Vagina (tissue), 2 donors: ENCODE measurements at places on chromosomes 6 and 20. TPM values are rescaled to one million over a fixed set of nuclear protein-coding genes. Genes with fewer than 3 reads are reported as not detected.

DNA sequence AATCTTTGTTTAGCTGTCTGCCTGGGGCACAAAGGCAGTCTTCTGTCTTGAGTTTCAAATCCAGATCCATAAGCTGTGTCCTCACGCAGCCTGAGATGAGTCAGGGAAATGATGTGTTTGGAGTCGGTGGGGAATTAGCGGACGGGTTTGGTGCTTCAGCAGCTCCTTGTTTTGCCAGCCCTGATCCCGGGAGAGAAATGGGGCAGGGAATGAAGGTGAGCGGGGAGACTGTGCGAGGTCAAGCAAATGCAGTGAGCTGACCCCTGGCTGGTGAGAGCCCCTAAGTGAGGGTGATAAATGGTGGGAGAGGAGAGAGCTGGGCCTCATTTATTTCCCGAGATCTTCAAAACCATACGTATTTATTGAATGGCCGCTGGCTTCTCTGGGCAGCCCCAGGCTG is 21.6 kb downstream of the DUSP22 start:
- no peak for DNase-seq

DNA sequence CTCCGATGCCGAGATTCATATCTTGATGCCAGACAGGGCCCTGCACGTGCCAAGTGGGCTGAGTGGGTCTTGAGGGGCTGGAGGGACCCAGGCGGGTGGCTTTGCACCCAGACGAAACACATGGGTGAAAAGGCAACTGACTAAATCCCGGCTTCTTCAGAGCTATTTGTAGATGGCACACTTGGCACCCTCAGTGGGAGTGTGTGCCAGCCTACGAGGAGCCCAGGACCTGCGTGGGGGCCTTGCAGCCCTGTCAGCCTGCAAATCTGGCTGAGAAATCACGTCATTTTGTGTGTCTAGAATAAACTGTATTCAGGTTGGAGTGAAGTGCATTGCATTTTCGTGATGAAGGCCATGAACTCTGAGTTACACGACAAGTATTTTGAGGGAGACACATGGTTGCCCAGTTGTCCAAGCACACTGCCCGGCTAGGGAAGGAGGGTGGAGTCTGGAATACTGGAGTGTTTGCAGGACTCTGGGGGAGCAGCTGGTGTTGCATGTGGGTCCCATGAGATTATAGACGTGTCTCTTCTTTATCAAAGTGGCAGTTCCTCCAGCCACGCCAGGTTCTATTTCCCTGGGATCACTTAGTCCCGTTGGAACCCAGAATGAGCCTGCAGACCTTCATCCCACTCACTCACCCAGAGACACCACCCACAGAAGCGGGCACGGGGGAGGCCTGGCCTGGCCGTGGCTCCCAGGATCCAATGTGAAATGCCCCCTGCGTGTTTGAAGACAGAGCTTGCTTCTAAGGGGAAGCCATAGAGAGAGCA is 60.2 kb downstream of the DLL1 start:
- no peak for DNase-seq

The XKR7 gene
- not detected for total RNA-seq

GRCh38 chr20:61146023-61146422 is 106.0 kb upstream of the CDH4 start:
- DNase-seq, result no peak

The NOX3 gene
- total RNA-seq, result not detected

The MOG gene
- not detected for total RNA-seq

- DNase-seq, result peak; percentile 76
These were observed 228.8 kb downstream of the SYNDIG1 start for GRCh38 chr20:24698189-24698588.

DNA sequence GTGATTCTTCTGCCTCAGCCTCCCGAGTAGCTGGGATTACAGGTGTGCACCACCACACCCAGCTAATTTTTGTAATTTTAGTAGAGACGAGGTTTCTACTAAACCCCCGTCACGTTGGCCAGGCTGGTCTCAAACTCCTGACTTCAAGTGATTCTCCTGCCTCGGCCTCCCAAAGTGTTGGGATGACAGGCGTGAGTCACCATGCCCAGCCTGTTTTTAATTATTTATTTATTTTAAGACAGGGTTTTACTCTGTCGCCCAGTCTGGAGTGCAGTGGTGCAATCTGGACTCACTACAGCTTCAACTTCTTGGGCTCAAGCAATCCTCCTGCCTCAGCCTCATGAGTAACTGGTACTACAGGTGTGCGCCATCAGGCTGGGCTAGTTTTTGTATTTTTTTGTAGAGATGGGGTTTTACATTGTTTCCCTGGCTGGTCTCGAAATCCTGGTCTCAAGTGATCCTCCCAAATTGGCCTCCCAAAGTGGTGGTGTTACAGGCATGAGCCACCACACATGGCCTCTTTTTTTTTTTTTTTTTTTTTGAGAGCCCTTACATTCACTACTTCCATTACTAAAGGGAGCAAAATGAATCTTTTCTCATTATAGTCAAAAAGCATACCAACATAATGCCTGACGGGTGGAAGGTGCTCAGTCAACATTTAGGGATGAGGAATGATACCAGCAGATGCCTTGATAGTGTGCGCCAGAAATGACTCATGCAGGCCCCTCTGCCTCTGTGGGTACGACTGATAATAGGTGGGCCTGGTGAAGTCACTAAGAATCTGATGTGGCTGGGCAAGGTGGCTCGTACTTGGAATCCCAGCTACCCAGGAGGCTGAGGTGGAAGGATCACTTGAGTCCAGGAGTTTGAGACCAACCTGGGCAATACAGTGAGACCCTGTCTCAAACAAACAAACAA is 17.8 kb upstream of the RALGAPB start:
- no peak for DNase-seq

GRCh38 chr6:150491131-150491810 is 108.4 kb upstream of the PLEKHG1 start:
- no peak for DNase-seq

DNA sequence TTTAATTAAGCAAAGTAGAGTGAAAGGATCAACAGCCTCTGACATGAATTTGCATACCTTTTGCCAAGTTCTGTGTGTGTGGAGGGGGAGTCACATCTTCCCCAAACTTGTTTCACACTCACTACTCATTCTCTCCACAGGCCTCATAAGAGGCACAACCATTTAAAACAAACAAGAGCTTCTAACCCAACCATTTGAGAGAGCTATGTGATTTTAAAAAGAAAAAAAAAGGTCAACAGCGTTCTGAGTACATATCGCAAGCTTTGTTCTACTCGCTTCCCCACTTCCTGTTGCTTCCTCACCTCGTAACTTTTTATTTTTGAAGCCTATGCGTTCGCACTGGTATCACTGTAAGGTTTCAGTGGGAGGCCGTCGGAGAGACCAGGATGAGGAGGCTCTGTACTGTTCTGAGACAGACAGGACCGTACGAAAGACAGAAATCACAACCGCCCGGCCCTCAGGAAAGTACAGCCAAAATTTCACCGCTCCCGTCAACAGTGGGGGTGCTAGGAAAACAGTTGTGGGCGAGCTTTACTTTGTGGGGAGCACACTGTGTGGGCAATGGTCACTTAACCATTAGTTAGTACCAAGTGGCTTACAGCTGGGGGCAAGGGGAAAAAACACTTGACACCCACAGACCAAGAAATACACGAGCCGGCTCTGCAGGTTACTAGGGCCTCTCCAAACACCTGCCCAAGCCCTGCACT is 61.3 kb downstream of the TRERF1 start:
- no peak for DNase-seq

The VSX1 gene
- not detected for total RNA-seq

GRCh38 chr6:142846459-142846831 is 98.5 kb downstream of the HIVEP2 start:
- DNase-seq, result no peak

DNA sequence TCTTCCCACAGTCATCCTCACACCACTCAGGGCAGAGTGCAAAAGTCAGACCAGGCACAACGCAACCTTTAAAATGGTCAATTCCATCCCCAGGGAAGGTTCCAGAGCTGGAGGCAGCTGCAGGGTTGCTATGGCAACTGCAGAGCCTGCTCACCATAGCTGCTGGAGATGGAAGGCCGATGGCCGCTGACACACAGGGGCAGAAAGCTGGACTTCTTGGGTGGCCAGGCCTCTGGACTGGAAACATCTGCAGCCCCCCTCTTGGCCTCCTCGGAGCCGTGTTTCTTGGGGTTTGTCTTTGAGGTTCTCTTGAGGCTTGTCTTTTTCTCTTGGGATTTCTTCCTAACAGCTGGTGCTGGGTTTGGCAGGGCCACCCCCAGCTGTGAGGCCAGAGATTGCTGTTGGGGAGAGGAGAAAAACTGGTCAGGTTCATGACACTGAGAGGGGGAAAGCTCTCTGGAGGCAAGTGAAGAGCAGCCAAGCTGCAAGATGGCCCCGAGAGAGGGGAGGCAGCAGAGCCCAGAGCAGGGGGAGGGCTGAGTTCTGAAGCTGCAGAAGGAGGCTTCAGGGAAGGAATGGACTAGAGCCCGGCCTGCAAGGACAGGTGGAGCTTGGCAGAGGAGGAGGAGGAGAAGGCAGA is 10.2 kb downstream of the BNIP5 start:
- no peak for DNase-seq

GRCh38 chr6:106561686-106562405 is 67.5 kb downstream of the RTN4IP1 start:
- no peak for DNase-seq

GRCh38 chr6:119894811-119895210 is 545.2 kb upstream of the MAN1A1 start:
- no peak for DNase-seq

DNA sequence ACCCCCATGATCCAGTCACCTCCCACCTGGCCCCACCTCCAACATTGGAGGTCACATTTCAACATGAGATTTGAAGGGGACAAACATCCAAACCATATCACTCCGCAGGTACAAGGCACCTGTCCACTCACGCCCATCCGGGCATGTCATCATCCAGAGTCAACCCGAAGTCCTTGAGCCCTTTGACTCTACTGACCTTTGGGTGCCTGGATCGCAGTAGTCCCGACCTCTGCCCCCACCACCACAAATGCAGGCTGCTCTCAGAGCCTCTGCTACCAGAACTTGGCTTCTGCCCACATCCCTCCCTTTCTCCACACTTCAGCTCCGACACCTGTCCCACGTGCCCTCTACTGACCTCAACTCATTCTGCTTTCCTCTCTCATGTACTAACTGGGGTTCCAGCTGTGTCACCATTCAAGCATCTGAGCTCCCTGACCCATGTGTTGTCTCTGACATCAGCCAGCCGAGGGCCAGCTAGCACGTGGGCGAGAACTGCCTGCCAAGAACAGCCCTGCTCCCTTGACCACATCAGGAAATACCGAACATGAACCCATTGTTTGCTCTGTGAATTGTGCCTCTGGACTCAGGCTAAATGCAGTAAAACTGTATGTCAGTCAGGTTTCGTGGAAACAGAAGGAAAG is 498.3 kb upstream of the SULF2 start:
- DNase-seq, result no peak

The ZFP57 gene
- 3.7 TPM for total RNA-seq
